ENCODE measurements at places on chromosomes 3 and 15.

GRCh38 chr3:129278966-129279906 is 566 bp downstream of the HMCES start:
- DNase-seq: no peak

DNA sequence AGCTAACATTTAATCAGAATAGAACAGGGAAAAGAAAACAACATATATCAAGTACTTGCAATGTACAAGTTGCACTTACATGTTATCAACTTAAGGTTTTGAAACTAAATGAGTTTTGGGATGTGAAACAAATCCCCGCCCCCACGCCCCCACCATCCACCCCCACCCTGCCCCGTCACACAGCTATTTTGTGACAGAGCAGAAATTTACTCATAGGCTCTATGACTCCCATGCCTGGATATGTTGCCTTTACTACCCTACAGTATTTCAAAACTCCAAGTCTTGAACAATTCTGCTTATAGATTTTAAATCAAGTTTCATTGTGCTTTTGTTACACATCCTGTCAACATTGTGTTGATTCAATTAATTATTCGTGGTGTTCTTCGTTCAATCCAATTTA is 18.1 kb upstream of the IL1RAP start:
- DNase-seq: no peak

DNA sequence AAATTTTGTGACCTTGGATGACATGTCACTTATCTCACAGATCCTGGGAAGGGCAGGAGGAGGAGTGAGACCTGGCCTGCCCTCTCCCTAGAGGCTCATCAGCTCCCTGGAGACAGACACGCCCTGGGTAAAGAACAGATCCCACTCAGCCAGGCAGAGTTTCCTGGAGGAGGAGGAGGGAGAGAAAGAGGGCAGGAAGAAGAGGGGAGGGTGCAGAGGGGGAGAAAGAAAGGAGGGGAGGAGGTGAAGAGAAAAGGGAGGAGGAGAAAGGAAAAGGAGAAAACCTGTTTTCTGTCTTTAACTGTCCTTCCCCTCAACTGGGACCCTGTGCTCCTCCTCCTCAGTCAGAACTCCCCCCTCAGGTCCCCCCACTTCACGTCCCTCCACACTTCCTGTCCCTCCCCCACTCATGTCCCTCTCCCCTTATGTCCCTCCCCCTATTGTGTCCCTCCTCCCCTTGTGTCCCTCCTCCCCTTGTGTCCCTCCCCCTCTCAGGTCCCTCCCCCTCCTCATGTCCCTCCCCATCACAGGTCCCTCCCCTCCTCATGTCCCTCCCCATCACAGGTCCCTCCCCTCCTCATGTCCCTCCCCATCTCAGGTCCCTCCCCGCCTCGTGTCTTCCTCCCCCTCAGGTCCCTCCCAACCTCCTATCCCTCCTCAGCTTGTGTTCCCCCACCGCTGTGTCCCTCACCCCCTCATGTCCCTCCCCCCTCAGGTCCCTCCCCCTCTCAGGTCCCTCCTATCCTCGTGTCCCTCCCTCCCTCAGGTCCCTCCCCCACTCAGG is 52.3 kb upstream of the CGNL1 start:
- peak; percentile 81 for DNase-seq

DNA sequence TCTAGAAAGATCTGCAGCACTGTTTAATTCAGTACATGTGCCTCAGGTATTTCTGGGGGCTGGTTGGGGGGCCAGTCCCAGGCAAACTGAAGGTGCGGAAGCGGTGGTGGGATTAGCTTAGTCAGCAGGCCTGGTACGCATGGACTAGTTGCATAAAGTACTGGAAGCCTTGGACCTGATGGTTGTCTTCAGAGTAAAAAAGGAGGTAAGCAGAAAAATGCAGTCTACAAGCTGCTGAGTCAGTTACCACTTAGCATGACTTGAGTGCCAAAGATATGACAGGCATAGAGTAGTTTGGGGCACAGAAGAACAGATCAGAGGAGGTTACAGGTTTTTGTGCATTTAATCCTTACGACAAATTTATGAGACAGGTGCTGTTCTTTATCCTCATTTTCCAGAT is 19.9 kb upstream of the GOLGA8J start:
- no peak for DNase-seq

GRCh38 chr15:74735305-74735704 is 10.0 kb upstream of the CYP1A1 start:
- no peak for DNase-seq

GRCh38 chr3:139533781-139534454 is 5.6 kb downstream of the RBP1 start:
- DNase-seq: no peak

DNA sequence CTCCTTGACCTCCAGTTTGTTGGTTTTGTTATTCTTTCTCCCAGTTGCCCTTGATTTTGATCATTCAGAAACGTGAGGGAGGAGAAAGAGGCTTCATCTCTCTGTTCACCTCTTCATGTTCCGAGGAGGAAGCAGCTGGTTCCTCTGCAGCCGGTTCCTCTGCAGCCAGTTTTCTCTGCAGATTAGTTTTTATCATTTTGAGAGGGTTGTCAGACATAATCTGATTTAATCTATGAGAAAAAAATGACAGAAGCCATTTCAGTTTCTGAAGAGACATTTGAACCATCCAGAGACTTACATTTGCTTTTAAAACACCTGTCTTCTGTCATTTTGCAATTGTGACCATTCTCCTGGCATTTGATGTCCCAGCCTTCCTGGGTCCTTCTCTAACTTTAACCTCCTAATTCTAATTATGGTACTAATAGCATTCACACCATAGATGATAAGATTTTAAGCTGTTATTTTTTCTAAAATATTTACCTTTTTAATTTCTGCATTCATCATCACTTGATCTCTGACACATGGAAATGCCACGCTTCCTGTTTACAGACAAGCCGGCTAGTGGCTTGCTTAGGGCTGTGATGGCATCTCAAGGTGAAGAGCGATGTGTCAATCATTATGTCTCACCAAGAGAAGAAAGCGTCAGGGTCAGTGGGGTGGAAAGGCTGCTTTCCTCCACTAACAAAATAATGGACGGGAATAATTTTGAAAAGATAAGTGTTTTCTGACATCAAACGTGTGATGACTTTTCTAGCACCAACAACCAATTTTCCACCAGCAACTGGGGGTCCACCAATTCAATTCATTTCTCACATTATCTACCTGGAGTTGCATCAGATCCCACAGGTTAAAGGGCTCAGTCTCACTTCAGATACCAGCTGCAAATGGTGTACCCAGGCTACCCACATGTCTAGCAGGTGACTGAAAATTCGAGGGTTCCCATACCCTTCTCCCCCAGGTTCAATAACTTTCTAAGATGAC is 76.4 kb downstream of the CHRNA7 start:
- no peak for DNase-seq

DNA sequence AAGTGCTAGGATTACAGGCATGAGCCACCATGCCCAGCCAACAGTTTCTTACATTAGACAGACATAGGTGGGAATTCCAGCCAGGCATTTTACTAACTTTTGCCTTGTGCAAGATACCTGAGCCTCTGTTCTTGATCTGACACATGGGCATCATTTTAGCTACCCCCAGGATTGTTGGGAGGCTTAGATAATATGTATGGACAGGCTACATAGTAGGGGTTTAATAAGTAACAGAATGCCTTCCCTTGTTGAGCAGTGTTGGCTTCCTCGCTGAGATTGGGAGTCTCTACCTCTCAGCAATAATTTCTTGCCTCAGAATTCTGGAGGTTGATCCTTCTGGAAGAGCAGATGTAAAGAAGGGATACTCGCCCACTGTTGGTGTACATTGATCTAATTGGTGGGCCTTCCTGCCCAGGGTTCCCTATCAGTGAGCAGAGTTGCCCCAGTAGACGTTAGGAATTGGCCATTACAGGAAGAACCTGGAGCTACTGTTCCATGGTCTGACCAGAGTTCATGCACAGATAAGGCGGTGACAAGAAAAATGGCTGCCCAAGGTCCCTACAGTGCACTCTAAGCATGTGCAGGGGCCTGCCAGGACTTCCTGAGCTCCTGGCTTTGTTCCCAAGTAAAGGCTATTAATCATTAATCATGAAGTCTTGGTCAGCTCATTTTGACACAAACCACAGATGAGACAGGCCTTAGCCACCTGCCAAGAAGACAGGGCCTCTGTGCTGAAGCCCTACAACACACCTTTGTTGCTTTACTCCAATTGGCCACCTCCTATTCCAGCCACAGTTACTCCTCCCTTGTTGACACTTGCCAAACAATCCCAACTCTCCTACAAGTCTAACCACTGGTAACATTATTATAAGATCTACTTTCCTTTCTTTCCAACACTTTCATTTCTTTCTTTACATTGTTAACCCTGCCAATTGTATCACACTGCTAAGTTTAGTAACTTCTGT is 5.0 kb upstream of the IL17RE start:
- peak; percentile 58 for DNase-seq

- no peak for DNase-seq
These were observed 2.0 kb downstream of the DCUN1D1 start for GRCh38 chr3:182978387-182978786.

DNA sequence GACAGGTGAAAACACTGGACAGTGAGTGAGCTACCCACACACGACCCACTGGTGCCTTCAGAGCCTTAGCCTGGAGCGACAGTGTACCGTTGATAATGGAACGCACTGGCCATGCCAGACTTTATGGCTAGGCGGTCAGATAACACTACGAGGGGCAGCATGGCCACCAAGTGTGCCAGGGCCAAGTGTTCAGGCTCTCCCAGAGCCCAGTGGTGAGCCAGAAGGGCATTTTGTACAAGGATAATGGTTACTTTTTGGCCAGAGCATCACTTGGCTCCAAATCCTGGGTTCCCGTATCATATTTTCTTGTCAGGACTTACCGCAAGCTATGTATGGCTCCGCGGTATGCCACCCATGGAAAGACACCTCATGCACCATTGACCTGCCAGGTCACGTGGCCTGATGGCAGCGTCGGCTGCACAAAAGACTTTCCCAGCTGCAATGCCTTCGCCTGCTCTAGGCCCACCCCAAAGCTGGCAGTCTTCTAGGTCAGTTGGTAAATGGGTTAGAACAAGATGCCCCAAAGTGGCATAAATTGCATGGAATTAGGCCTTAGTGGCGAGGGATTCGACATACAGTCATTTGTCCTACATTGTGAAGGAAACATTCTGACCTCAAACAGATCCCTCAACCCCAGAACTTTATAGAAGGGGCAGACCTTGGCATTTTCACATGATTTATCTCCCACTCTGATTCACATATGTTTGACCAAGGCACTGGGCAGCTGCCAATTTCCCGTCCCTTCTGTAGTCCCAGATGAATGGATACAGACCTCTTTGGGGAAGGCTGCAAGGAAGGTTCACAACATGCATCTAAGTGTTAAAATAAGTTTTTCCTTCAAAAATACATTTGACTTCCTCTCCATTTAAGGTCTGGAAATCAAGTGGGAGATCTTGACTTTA is 12.2 kb upstream of the SLC28A1 start:
- DNase-seq: no peak

- DNase-seq: no peak
These were observed 81.6 kb downstream of the PLXNA1 start for GRCh38 chr3:127064391-127065137.

- DNase-seq: no peak
These were observed 2.3 kb upstream of the HMCES start for GRCh38 chr3:129276385-129276784.

Data from left colon (tissue), 2 donors.